ENCODE measurements at places on chromosomes 6 and 20.

DNA sequence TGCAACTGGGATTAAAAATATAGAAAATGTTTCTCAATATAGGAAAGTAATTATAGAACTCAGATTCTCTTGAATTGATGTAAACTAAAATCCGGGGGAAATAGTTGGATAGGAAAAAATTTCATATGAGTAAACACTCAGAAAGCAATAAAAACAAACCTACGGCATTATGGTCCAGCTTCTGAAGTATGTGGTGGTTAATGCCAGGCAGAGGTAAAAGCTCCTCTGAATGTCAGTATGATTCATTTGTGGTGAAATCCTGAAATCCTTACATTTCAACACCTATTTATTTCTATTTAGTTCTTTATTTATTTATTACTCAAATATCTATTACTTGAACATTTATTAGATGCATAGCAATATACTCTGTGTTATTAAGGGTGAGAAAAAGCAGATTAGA, 145.1 kb downstream of the RIMS1 start:
- no peak for DNase-seq

DNA sequence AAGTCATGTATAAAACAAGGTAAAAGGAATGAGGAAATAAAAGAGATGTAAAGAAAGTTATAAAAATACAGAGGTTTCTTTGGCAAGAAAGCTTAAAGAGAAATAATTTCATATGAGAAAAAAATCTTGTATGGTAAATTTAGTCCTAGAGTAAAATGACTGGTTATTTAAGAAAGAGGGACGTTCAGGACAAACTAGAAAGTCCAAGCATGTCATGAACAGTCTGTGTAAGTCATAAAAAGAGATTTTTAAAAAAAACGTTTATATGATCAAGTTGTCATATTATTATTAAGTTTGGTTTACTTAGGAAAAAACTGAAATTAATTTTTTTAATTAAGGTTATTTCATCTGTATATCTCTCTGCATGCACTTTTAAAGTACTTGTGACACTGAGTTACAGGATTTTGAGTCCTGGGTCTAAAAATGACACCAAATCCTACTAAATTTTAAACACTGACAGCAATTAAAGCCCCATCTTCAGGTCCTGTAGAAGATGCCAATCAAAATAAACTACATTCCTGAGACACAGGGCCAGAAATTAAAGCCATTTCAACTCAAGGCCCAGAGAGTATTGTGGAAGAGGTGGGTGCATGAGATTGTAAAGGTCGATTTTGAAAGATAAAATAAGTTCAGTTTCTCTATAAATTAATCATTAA, 62.4 kb downstream of the AGPAT4 start:
- DNase-seq: no peak

GRCh38 chr20:63274381-63275228, 2.0 kb downstream of the ARFGAP1 start:
- no peak for DNase-seq

DNA sequence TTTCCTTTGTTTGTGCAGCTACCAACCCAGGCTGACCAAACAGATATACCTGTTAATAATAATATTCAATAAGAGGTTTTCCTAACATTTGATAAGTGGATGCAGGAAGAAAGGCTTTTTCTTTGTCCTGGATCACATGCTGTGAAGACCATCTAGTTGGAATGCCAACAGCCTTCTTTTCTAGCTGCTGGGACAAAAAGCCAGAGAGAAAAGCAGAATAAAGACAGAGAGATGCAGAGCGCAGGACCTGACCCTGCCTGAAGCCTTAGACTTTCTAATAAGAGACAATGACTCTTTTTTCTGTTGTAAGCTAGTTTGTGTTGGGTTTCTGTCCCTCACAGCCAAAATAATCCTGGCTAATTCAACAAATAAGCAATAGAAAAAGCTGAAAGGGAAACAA, 308.2 kb downstream of the PHF3 start:
- no peak for DNase-seq

GRCh38 chr6:155974811-155975323, 519.2 kb upstream of the NOX3 start:
- DNase-seq: no peak

All from NCI-H524 (cell line).